NCI-H446 (cell line): ENCODE measurements at places on chromosomes 12 and 14.

DNA sequence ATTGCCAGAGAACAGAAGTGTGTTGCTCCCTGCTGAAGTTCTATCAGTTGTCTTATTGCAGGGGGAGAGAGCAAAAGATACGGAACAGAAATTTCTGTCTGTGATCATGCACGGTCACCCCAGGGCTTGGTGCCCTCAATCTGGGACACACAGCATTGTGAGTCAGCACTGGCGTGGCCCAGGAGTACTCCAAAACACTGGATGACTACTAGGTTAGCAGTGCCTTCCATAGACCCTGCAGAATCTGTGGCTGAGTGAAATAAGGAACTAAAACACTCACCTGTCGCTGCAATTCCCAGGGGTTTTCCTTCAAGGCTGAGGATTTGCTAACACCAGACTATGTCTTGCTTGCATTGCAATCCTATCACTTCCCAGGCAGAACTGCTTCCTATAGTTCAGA, 165.5 kb downstream of the ANO6 start:
- no peak for DNase-seq

GRCh38 chr14:52472728-52473127, 79.6 kb downstream of the TXNDC16 start:
- DNase-seq = no peak

DNA sequence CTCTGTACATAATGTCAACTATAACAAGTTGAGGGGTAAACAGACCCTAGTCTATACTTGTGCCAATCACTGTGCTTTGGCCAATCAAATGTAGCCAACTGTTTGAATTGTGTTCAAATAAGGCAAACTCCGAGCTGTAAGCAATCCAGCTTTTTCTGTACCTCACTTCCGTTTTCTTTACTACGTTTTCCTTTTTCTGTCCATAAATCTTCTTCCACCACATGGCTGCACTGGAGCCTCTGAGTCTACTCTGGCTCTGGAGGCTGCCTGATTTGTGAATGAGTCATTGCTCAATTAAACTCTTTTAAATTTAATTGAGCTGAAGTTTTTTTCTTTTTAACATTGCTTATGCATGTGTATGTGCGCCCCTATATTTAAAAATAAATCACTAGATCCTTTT, 29.7 kb downstream of the CLEC1A start:
- no peak for DNase-seq

DNA sequence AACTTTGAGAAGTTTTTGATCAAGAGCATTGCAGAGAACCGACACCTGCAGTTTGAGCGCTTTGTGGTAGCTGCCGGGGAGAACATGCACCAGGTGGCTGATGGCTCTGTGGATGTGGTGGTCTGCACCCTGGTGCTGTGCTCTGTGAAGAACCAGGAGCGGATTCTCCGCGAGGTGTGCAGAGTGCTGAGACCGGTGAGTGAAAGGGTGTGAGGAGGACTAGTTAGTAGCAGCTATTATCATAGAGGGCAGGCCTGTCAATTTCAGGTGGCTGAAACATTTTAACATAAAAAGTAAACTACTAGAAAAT, 27.0 kb upstream of the HIGD1C start:
- DNase-seq = no peak

GRCh38 chr14:59455411-59455810, 9.8 kb downstream of the GPR135 start:
- DNase-seq = peak; percentile 16

GRCh38 chr12:66187821-66188220, 1.2 kb upstream of the IRAK3 start:
- DNase-seq = no peak

- peak; percentile 33 for DNase-seq
Measured at GRCh38 chr12:93784339-93785086, 107.3 kb downstream of the CRADD start.

DNA sequence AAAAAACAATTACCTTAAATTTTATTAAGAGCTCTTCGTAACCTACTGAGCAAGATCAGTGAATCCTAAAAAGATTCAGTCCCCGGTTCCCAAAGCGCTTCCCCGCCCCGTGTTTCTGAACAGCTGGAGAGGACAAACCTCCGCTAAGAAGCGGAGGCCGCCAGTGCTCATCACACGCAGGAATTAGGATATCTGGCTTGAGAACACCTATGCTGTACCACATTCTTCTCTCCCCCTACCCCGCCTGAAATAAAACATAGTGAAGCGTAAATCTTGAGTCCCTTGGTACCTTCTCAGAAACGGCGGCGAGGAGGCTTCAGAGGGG, 774 bp upstream of the WDR20 start:
- DNase-seq = no peak

GRCh38 chr12:80099259-80099658, at the start of gene OTOGL:
Gene OTOGL, plus strand, starts transcription at chr12:80099537. Its CDS starts 109,895 bp downstream, at chr12:80209432.
- DNase-seq = no peak

DNA sequence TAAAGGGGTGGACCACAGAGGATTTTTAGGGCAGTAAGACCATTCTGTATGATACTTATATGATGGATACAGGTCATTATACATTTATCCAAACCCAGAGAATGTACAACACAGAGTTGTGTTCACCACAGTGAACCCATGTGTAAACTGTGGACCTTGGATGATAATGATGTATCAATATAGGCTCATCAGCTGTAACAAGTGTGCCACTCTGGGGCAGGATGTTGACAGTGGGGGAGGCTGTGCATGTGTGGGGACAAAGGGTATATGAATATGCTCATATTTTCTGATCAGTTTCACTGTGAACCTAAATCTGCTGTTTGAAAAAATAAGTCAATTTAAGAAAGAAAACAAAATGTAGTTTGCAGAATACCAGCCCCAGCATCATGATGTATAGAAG, 14.2 kb upstream of the OS9 start:
- no peak for DNase-seq

DNA sequence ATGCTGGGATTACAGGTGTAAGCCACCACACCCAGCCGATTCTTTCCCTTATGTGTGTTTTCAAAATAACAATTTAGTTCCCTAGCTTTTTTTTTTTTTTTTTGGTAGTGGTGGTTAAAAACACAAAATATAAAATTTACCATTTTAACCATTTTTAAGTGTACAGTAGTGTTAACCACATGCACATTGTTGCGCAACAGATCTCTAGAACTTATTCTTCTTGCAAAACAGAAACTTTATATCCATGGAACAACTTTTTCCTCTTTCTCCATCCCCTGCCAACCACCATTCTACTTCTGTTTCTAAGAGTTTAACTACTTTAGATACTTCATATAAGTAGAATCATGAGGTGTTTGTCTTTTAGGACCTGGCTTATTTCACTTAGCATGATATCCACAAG, 1.1 kb upstream of the NDUFA12 start:
- no peak for DNase-seq

DNA sequence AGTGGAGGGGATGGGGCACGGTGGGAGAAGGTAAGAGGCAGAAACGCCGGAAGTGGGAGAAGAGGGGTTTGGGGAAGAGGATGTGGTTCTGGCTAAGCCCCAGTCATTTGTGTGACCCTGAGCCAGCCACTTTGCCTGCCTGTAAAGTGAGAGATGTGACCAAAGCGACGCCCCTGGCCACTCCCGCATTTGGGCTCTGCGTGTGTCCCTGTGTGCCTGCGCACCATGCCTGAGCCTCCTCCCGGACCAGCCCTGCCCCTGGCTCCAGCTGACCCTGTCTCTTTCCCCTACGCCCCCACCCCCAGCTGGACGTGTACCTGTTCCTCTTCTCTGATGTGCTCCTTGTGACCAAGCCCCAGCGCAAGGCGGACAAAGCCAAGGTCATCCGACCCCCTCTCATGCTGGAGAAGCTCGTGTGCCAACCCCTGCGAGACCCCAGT, 8.0 kb downstream of the PLEKHG6 start:
- DNase-seq = no peak

- peak; percentile 66 for DNase-seq
Measured at GRCh38 chr12:49232940-49233841, 31.7 kb upstream of the TUBA1C start.

DNA sequence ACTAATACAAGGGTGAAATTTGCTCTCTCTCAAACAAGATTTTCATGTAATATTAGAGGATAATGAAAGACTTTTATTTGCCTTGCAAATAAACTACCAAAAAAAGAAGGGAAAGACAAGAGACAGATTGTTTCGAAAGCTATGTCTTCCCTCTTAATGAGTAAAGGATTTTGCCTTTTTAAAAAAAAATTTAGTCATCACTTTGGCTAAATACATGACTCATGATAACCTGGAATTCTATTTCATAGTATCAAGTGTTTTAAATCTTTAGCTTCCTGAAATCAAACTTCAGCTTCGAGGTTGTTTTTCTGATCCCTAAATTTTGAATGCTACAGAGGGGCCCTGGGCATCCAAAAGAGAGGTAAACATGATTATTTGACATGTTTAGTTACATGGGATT, 144.4 kb downstream of the CCDC59 start:
- DNase-seq = no peak

DNA sequence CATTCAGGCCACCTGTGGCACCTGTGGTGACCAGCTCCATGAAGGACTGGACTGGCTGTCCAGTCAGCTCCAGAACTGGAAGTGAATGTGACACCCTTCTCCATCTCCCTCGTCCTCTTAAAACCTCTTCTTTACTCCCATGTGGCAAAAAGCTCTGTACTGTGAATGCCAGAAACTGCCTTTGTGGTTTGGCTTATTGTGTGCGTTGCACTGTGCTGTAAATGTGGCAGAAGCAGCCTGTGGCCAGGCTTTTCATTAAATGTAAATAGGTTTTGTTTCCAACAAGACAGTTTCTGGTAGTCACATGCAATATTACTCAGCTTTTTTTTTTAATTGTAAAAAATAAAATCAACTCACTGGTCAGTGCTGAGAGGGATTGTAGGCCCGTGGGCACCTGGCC, 453.7 kb downstream of the ATP23 start:
- DNase-seq = no peak

- peak; percentile 73 for DNase-seq
Measured at GRCh38 chr12:76455582-76456345, 103.8 kb downstream of the OSBPL8 start.

DNA sequence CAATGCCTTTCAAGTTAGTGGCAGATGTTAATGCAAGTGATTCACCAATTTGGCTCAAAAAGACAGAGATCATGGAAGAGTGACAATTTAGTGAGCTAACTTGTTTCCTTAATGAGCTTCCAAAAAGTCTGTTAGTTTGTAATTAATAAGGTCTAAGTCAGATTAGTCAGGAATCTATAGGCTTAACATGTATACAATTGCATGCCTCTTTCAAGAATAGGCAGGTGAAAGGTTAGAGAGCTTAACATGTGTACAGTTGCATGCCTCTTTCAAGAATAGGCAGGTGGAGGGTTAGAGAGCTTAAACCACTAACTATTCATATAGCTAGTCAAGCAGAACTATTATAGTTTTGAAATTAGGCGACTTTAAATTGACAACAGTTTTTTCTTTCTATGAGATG, 663.8 kb downstream of the C12orf50 start:
- peak; percentile 83 for DNase-seq

- DNase-seq = no peak
Measured at GRCh38 chr12:13114251-13115052, 11.0 kb upstream of the GSG1 start.

GRCh38 chr12:45839917-45840316, 110.4 kb downstream of the ARID2 start:
- DNase-seq = no peak

- no peak for DNase-seq
Measured at GRCh38 chr12:19910681-19911080, 457.7 kb upstream of the PDE3A start.

DNA sequence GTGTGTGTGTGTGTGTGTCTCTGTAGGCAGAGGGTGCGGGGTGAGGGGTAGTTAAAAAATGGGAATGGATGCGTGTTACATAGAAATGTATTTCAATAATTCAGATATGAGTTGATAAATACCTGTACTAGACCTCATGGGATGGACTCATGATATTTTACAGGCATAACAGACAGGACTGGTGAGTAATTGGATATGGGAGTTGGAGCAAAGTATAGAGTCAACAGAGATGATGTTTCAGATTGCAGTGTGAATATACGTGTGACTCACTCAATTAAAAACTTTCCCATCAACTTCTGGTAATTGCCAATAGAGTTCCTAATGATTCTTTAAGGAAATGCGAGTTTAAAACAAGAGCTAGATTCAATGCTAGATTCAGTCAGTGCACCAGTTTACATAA, 711.9 kb downstream of the C12orf50 start:
- no peak for DNase-seq

GRCh38 chr12:109377139-109377685, 29.5 kb downstream of the MYO1H start:
- DNase-seq = no peak

DNA sequence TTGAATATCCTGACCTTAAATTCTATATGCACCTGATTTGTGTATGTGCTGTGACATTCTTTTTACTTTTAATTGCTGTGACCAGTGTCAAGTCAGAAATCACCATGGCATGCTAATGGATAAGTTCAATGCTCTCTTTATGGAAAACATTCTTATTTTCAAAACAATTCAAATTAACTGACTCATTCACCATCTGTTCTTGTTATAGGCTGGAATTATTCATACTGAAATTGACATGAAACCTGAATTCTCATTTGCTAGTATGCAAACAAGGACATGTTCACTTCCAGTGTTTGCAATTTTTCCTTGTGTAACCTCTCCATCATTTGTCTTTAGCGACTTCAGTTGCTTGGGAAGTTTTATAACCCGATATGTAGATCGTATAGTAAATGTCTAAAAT, at the start of gene TAS2R30:
TSS of gene TAS2R30 (minus strand) at position 340 of the 400 bp plus-strand sequence. CDS start 400 bp downstream, outside the sequence.
- no peak for DNase-seq

GRCh38 chr14:75069811-75070145, 337 bp downstream of the ZC2HC1C start:
- no peak for DNase-seq

GRCh38 chr12:51082561-51083125, 753 bp downstream of the CSRNP2 start:
- DNase-seq = peak; percentile 33

GRCh38 chr14:101627915-101628262, 66.6 kb downstream of the DIO3 start:
- no peak for DNase-seq

DNA sequence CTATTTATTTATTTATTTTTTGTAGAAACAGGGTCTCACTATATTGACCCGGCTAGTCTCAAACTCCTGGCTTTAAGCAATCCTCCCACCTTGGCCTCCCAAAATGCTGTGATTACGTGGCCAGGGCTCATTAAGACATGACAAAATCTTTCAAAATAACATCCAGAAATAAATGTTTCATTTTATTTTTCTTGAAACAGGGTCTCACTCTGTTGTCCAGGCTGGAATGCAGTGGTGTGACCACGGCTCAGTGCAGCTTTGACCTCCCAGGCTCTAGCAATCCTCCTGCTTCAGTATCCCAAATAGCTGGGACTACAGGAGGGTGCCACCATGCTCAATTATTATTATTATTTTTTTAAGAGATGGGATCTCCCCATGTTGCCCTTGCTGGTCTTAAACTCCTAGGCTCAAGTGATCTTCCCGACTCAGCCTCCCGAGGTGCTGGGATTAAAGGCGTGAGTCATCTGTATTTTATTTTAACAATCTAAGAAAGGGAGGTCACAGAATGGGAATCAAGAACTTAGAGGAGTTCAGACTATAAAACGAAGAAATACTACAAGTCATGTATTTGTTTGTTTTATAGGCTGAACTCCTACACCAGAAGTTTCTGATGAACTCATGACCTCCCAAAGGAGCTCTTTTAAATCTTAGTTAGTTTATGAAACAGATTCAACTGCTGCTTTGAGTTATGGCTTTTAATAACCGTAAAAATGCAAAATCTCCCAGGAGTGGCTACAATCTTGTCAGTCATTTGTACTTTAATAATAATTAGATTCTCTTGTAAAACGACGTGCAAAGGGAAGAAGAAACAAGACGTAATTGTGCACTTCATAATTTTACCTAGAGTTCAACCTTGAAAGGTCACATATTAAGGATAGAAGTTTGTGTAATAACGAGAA, 2.1 kb upstream of the TMEM263 start:
- DNase-seq = no peak
